Caki2 (cell line): ENCODE measurements at places on chromosomes 16 and 17. TPM values are rescaled to one million over a fixed set of nuclear protein-coding genes. Genes with fewer than 3 reads are reported as not detected.
A peak's percentile ranks its signal among the peaks of the same experiment; 100 is the strongest.

GRCh38 chr16:28537964-28538732 is 626 bp downstream of the NUPR1 start:
- no peak for DNase-seq

TEPSIN gene
- 6.8 and 7.2 TPM in 2 replicates for total RNA-seq

DNA sequence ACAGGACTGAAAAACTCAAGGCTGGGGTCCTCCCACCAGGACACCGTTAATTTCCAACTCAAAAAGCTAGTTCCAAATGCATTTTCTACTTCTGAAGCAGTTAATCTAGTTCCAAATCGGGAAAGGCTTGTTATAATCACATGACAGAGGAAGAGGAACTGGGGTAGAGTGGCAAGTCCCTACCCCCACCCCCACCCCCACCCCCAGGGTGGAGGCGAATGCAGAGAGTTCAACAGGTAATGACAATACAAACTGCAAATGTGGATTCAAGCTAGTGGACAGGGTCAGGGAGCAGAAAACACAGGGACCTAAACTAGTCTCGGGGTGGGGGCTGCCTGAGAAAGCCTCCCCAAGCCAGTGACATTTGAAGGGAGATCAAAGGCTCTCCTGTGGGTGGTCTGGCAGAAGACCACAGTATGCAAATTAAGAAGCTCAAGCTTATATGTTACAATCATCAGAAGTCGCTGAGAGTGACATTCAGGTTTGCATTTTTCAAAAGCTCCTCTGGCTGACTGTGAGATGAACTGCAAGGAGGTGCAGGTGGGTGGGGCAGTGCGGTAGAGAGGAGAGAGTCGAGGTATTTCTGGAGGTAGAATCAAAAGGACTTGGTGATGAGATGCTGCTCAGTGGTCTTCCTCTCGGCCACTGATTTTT is 56.4 kb upstream of the SLC25A19 start:
- DNase-seq: no peak

- peak; percentile 55 for DNase-seq
Observed at GRCh38 chr16:1772362-1772907, at the start of gene EME2. Gene EME2, plus strand, starts transcription at chr16:1772810. Its CDS starts 418 bp downstream, at chr16:1773228.

ABCA10 gene
- 0.07 TPM in 1 of 2 replicates, not detected in the other for total RNA-seq

DNA sequence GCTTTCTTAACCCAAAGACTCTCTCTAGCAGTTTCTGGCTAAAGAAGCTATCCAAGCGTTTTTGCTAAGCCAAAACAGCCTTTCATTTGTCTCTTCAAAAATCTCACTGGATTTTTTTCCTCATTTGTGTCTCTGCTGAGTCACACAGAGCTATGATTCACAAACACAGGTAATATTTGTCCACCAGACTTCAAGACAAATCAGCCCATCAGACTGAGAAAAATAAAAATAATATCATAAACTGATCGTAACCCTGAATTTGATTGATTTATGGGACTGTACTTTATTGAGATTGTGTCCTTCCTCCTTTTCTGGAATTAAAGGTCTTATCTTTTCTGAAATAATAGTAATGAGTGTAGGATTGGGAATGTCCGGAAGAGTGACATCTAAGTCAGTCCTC is 25.8 kb downstream of the TRIM16 start:
- DNase-seq: no peak

C16orf46 gene
- 11.3 TPM in 1 of 2 replicates, not detected in the other for total RNA-seq

DNA sequence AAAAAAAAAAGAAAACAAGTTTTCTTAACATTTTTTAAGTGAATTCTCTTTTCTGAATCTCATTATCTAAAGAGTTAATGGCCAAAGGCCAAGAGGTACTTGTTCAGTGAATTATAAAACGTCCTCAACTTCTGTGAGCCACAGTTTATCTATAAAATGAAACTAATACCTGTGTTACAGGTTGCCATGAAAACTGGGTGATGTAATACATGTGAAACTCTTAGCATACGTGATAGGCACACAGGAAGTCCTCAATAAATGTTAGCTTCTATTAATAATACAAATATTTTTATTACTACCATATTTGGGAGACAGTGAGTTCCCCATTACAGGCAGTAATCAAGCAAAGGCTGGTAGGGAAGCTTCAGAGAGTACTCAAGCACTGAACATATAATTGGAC is 13.5 kb upstream of the INPP5K start:
- DNase-seq: no peak

DNA sequence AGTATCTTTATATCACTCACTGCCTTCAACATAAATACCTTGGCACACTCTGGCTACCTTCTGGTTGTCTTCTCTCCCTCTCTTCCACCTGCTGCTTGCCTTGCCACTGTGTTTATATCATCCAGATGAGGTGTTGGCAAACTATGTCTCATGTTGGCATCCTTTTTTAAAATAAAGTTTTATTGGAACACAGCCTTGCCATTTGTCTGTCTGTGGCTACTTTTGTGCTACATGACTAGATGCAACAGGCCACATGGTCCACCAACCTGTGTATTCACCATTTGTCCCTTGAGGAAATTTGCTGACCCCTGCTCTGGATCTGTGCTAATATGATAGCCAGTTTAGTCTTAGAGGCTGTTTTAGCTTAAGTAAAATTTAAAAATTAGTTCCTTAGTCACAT is 36.8 kb downstream of the NSRP1 start:
- DNase-seq: no peak

DNA sequence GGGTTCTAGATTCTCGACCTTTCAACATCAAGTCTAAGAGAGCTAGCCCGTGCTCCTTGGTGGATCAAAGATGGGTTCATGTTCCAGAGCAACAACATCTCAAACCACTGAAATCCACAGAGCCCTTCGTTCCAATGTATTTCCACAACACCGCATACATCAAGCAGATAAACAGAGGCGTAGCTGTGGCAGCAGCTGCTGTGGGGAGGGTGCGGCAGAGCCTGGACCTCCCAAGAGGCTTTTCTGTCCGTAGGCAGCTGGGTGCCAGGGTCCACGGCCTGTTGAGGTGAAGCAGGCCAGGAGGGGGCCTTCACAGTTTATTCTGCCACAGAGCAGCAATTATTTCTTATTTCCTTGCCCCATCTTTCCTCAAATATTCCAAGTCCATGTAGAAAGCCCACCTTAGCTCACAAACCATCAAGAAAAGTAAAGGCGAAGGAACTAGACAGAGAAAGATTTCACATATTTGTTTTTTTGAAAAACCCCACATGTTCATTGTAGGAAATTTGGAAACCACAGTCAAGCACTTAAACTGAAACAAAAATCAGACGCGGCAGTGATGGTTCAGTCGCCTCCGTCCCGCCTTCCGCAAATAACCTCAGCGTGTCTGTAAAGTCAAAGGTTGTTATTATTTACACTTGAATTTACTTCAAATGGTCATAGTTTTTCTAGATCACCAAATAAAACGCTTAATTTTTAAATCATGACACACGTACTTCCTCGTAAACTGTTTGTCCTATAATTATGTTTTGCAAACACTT is 144.6 kb upstream of the FOXF1 start:
- no peak for DNase-seq

GRCh38 chr17:20103454-20104446 is 94.6 kb downstream of the SPECC1 start:
- DNase-seq: no peak

KCTD19 gene
- 0.49 and 5.7 TPM in 2 replicates for total RNA-seq

DNA sequence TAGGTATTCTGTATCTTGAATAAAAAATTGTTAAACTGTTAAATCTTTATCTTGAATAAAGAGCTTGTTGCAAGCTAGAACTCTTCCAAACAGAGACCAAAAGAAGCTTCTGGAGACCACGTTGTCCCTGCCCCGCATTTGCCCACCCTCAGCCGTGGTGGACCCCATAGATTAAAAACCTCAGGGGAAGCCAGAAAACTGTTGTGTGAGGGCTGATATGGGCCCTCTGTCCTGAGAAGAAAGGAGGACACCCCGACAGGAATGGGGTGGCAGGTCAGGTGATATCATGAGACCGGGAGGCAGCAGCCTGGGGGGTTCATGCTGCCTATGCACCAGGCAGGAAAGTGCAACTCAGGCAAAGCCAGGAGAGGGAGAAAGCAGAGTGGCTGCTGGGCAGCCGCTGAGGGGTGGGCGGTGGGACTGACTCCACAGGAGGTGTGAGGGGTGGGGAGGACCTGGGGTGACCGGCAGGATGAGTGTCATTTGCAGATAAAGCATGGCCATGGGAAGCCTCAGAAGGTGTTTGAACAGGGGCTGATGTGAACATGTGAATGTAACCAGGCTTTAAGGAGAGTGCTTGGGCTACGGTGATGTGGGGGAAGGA is 147.8 kb downstream of the IRF8 start:
- DNase-seq: no peak

HEATR9 gene
- not detected in 2 replicates for total RNA-seq

EME1 gene
- total RNA-seq: 16.9 and 19.0 TPM in 2 replicates

CALB2 gene
- total RNA-seq: 8.0 and 10.9 TPM in 2 replicates

CTRB1 gene
- total RNA-seq: not detected in 2 replicates

DNA sequence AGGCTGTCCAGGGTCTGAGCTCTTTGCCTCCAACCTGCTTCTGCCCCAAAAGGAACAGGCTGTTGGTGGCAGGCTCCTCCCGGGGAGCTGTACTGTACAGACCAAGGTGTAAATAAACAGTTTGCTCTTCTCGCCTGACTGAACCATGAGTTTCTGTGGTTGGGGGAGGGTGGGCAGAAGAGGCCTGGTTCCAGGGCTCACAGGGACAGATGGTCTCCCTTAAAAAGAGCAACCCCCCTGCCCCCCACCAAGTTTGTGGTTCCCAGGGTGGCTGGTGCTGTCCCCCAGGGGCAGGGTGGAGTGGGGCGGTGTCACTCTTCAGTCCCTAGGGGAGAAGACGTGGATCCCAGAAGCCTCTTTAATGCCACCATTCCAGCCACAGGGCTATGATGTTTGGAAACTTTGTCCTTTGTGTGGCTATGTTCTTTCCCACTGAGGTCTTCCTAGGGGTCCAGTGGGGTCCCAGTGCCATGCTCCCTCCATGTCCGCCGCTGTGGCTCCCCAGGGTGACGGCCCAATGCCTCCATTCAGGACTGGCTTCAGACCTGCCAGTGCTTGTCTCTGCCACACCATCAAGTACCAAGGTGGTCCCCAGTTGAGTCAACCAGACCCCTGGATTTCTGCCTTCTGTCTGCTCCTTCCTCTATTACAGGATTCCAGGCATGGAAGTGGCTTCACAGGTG is 146.7 kb downstream of the RAB11FIP4 start:
- DNase-seq: no peak

- no peak for DNase-seq
Observed at GRCh38 chr16:23104032-23104955, 45.0 kb downstream of the USP31 start.

TBC1D28 gene
- not detected in 2 replicates for total RNA-seq
